HEK293T (cell line): ENCODE measurements at places on chromosomes 7 and 10.

DNA sequence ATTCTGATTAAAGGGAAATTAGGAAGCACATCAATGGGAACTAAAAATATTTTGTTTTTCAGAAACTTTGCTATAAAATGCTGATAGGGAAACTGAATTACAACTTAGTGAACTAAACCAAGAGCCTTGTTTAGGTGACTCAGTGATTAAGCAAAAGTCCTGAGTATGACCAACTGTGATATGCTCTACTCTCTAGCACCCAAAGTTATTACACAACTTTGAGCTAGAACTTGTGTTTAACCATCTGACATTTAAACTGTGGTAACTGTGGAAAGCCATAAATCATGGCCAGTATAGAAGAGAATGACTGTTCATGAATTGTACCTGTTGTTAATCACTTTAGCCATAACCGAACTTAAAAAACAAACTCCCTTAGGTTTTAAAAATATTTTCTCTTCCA, 127.4 kb downstream of the ZNF365 start:
- DNase-seq: no peak

DNA sequence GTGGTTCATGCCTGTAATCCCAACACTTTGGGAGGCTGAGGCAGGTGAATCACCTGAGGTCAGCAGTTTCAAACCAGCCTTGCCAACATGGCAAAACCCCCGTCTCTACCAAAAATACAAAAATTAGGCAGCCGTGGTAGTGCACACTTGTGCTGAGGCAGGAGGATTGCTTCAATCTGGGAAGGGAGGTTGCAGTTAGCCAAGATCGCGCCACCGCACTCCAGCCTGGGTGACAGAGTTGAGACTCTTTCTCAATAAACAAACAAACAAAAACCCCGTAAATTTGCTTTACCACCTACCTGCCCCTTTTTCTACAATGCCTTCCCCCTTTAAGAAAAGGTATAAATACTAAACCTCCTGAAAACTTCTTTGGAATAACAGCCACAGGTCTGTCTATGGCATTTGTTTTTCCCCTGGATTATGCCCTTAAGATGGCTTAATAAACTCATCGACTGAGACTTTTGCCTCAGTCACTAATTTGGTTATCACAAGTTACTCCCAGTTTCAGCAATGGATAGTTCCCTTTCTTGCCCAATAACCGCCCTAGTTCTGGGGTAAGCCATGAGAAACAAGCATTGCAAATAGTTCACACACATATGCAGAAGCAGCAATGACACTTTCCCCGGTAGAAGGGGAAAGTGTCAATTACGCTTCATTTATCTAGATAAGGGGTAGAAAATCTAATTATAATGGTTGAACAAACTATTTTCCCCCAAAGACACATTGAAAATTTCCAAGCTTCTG, 52.8 kb upstream of the SVIL start:
- no peak for DNase-seq

GRCh38 chr7:98569691-98570337, 47.3 kb upstream of the NPTX2 start:
- no peak for DNase-seq

DNA sequence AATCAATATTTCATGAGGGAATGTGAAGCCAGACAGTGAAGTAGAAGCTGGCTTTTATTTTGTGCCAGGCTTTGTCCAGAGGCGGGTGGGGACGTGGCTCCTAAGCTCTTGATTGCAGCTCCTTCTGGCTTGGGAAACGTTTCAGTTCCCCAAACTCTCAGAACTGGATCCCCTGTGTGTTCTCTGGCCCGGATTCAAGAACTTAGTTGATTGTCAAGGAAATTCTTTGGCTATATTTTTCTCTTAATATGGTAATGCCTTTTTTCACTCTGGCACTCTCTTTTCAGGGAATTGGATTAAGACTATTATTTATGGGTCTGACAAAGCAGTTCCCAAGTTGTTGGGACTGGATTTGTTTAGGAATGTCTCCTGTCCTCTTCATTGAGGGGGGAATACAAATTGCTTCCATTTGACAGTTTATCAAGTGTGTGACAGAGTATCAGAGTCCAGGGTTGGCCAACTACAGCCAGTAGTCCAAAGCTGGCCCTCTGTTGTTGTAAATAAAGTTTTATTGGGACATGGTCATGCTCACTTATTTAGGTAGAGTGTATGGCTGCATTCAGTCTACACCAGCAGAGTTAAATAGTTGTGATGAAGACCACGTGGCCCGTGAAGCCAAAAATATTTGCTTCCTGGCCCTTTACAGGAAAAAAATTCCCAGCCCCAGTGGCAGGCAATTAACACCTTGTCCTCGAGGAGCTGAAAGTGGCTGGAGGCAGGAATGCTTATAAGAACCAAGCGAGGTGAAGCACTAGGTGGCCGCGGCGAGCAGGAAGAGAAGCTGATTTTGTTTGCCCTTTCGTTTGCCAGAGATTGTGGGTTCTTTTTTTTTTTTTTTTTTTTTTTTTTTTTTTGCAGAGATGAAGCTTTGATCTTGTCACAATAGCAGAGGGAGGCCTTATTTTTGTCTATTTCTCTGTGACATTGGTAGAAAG, 34.3 kb downstream of the HTRA1 start:
- no peak for DNase-seq

DNA sequence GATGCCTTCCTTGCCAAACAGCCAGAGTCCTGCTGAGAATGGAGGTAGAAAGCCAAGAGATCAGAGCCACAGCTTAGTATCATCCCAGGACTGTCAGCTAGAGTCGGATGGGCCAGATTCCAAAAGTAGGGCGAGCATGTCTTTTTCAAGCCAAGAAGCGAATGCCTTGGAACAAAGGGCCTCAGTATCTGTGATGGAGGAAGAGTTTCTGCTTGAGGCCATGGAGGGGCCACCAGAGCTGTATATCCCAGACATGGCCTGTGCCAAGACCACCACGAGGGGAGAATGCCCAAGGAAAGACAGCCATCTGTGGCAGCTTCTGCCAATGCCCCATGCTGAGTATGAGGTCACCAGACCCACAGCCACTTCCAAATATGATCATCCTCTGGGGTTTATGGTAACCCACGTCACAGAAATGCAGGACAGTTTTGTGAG, 44.3 kb upstream of the PPP1R17 start:
- no peak for DNase-seq

GRCh38 chr10:90872648-90873020, 860 bp downstream of the RPP30 start:
- DNase-seq: no peak

DNA sequence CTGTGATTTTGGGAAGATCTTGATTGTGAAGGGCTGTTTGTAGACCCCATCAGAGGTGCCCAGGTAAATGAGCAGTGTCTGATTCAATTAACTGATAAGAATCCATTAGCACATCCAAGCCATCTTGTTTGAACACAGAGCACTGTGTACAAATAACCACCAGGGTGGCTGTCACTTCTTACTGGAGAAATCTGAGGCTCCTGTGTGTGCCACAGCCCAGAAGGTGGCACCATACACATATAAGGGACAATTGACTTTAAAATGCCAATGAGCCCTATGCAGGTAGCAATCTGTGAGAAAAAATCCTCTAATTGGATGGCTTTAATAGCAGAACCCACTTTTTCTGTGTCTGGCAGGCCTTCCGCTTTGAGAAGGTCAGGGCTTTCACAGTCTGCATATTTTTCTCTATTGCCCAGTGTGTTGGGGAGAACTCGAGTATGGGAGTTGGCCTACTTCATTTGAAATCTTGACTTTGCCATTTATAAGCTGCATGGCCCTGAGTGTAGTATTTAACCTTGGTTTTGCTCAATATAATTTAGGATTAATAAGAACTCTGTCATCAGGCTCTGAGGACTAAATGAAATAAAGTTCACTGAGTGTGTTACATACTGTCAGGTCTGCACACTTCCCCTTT, 517.4 kb downstream of the CCSER2 start:
- DNase-seq: no peak

GRCh38 chr10:63972949-63973827, 452.0 kb downstream of the REEP3 start:
- no peak for DNase-seq

DNA sequence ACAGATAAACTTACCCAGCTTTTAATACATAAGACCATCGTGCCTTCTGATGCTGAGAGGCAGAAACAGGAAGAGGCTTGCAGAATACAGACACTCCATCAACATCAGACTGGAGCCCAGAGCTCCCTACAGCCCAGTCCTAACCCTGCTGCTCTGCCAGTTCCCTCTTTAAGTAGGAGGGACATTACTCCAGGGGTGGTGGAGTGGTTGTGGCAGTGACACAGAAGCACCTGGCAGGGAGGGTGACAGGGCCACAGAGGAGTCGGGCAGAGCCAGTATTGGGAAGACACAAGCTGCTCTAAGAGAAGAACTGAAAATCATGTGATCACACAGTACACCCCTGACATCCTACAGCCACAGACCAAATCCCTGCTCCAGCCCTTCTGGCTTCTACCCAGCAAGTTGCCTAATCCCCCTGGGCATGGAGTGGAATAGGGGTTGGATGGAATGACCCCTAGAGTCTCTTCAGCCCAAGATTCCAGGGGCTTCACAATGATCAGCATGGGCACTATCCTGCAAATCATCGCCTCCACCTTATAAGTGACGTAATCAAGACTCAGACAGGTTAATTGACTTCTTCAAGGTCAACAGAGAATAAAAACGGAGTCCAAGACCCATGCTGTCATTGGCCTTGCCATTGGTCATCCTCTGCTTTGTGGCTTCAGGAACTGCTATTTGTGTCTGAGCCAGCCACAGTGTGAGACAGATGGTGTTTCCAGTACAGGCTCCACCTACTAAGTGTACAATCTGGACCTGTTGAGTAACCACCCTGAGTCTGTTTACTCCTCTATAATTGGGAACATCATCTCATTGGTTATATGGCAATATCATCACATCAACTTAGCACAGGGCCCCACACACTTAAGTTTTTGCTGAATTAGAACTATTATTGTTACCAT, 61.1 kb upstream of the ZMIZ1 start:
- no peak for DNase-seq
